ENCODE measurements at places on chromosomes 11 and 22. TPM values are rescaled to one million over a fixed set of nuclear protein-coding genes. Genes with fewer than 3 reads are reported as not detected.

- DNase-seq = no peak
Observed at GRCh38 chr11:78056093-78056492, 7.6 kb upstream of the THRSP start.

DNA sequence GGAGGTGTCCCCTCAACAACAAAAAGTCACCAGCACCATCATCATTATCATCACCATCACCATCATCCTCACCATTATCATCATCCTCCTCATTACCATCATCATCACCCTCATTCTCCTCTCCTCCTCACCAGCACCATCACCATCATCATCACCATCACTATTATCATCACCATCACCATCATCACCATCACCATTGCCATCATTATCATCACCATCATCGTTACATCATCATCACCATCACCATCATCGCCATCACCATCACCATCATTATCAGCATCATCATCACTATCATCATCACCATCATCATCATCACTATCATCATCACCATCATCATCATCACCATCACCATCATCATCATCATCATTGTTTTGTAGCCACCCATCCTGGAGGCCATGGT, 212.6 kb downstream of the MN1 start:
- DNase-seq = no peak

DNA sequence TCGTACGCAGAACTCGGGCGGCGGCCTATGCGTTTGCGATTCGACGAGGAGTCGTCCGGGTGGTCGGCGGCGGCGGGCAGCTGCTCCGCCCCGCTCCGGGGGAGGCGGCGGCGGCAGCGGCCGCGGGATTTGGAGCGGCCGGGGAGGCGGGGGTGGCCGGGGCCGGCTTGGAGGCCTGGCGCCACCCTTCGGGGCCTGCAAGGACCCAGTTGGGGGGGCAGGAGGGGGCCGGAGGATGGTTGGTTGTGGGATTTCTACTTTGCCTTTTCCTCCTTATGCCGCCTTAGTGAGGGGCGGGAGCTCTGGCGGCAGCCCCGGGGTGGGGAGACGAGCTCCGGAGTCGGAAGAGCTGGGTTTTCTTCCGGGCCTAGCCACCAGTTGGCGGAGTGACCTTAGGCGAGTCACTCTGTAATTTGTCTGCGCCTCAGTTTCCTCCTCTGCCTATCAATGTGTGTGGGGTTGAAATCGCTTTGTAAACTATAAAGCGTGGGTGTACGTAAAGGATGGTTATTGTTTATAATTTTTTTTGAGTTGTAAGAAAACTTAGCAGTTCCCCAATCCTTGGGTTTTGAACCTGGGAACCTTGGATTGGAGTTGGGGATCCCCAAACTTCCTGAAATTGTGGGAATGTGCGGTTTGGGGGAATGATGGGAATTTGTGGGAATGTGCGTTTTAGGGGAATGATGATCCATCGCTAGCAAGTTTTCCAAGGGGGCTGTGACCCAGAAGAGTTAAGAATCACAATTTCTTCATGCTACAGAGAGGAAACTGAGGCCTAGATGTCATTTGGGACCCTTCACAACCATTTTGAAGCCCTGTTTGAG, 679 bp downstream of the TUG1 start:
- DNase-seq = no peak

- no peak for DNase-seq
Observed at GRCh38 chr11:108148556-108148955, 27.2 kb downstream of the ACAT1 start.

DNA sequence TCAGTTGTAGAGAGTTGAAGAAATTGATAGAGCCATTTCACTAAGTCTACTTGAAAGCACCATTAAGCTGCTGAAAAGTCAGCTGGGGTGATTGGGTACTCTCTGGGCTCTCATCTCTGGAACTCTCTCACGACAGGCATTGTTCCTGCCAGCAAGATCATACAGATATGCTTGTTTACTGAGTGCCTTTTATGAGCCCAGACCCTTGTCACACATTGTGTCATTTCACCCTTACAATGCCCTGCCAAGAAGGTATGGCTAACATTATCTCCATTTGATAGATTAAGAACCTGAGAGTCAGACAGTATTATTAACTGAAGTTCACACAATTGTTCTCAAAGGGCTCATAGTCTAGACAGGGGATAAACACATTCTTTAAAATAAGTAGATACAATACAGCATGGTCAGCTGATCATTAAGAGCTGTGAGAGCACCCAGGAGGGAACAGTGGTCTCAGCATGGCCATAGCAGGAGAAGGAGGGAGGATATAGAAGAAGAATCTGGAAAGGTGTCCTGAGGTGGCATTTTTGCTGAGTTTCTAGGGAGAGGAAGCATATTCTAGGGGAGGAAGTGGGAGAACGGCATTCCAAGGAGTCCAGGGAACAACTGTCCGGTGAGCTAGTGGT, 580.5 kb downstream of the INSC start:
- no peak for DNase-seq

DNA sequence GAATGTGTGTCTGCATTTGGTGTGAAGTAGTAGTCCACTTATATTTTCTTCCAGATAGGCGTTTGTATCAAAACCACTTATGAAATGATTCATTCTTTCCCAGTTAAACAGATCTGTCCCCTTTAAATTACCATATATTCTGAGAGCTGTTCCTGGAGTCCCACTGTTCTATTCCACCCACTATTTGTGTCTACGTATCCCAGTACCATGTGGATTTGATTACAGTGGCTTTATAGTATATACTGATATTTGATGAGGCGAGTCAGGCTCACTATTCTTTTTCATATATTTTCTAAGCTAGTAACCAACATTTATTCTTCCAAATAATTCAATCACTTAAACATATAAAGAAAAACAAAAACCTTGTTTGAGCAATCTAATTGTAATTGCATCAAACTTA, 81.9 kb upstream of the RASSF10 start:
- DNase-seq = no peak

DNA sequence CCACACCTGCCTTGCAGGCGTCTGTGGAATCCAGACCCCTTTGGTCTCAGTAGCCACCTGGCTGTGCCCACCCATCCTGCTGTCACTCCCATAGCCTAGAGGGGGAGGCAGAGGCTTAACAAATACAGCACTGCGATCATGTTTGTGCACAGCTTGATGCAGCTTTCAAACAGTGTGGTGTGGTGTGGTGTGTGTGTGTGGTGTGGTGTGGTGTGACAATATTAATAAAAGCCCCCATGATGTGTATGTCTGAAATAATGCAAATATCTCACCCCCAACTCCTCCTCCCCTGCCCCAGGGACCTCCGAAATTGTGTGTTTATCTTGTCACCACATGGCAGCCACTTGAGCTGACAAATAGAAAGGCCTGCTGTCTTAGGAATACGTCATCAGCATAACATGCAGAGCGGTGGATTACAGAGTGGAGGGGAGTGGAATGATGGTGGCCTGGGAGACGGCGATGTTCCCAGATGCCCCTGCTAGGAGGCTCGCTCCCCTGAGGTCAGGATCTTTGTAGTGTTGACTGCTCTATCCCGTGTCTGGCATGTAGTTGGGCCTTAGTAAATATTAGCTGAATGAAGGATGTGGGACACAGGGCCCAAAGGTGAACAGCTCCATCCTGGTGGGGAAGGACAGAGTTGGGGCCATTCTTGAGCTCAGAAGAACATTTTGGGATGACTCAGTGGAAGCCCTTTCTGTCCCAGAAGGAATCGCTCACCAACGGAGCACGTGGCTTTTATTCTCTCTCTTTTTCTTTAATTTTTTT, 2.8 kb downstream of the PDXP start:
- DNase-seq = no peak

- no peak for DNase-seq
Observed at GRCh38 chr11:14070896-14071295, 108.4 kb downstream of the SPON1 start.

DNA sequence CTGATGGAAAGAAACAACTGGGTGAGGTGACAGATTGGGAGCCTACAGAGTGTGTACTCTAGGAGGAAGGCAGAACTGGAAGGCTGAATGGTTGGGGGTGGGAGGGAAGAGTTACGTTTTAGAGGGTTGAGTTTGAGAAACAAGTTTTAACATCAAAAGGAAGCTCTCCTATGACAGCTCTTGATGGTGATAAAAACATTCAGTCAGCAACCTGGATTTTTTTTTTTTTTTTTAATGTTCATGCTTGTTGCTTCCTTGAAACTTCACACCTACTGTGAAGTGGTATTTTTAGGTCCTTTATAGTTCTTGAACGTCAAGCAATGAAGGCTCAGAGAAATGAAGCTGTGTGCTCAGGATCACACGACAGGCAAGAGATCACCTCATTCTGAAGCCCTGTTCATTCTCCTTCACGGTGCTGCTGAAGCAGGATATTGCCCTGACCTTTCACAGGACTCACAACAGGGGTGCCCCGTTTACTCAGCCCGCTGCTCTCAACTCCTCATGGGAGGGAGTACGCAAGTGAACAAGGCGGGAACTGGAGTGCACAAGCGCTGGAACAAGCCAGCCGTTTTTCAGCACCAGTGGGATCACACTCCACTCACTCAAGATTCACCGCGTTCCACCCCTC, 1.6 kb upstream of the TMEM109 start:
- no peak for DNase-seq

GRCh38 chr11:94567181-94567670, at the start of gene PIWIL4:
Gene PIWIL4, plus strand, starts transcription at chr11:94567368. Its CDS starts 151 bp downstream, at chr11:94567519.
- no peak for DNase-seq

DNA sequence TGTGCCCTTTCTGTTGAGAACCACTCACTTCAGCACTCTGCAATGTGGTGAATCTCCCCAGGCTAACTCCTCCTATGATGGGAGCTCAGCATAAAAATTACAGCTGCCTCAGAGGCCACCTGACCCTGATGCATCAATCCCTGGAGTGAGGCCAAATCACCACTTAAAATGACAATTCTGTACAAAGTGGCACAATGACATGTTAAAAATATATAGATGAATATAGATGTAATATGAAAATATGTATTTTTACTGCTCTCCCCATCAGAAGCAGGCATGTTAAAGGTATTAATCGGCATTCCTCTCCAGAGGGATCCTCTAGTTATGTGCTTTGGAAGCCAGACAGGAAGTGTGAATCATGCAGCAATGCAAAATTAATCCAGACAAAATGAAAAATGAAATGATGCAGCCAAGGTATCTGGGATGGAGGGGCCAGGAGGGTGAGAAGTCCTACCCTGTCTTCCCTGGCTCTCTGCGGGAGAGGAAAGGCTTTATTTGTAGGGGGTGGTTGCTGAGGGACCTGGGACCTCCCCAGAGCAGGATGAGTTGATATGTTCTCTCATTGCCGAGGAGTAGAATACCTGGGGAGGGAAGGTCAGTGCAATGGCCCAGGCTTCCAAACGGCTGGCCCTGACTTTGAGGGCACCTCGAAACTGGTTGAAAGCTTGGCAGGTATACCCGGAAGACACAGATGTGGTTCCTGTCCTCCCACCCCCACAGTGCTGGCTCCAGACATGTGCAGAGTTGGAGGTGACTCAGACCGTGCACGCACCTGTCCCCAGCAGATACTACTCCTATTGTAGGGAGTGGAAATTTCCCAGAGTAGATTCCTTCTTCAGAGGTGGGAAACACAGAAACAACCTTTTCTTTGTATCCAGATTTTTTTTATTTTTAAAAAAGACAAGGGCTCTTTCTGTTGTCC, 347.9 kb upstream of the NCAM1 start:
- no peak for DNase-seq

- DNase-seq = no peak
Observed at GRCh38 chr22:20974336-20974955, 7.4 kb downstream of the AIFM3 start.

- DNase-seq = no peak
Observed at GRCh38 chr11:70129051-70129592, 51.0 kb downstream of the ANO1 start.

DNA sequence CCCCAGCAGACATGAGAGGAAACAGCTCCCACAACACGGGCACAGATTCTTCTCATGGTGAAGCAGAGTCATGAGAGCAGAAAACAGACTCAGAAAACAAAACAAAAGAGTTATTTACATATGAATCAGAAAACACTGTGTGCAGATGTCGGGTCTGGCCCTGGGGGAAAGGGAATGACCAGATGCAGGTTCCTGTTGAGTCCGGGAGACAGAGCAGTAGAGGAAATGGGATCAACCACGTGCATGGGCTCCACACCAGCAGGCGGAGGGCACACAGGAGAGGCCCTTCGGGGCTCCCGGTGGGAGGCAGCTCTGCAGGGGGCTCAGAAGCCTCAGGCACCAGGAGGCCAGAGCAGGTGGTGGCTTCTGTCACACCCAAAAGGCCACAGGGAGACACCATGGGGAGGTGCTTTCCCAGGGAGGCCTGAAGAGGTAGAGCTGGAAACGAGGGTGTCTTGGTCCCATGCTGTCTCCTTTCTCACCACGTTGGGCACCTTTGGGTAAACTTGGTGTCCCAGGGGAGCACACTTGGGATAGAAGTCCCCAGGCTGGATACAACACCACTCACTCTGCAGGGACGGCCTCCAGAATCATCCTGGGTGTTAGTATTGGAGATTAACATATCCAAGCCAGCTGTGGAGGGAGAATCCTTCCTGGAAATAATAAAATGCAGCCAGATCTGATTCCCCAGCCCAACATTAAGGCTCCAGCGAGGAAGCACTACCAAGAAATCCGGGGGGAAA, 764.7 kb downstream of the BRD1 start:
- peak; percentile 17 for DNase-seq

DNA sequence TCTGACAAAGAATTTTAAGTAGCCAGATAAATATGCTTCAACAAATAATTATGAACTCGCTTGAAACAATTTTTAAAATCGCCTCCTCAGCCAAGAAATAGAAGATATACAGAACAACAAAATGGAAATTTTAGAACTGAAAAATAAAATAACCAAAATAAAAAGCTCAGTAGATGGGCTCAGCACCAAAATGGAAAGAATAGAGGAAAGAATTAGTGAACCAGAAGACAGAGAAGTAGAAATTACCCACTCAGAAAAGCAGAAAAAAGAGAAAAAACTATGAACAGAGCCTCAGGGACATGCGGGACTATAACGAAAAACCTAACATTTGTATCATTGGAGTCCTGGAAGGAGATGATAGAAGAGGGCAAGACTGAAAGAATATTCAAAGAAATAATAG, 7.4 kb downstream of the COMMD9 start:
- DNase-seq = no peak

GRCh38 chr11:114398303-114398920, 1.9 kb downstream of the C11orf71 start:
- DNase-seq = no peak

DNA sequence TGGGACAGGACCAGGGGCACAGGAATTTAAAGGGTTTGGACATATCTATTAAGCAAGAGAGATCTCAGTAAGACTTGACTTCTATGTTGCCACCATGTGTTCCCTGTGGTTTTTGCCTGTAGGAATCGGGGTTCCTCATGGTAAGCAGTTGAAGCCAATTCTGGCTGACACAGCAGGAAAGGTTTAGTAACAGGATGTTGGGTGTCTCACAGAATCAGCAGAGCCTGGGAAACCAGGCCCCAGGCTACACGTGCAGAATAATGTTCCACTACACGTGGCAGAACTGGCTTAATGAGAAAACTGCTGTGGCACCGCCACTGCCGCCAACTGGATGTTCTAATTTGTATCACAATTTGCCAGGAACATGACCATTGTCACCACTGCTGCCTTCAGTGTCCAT, 264.6 kb upstream of the PLET1 start:
- no peak for DNase-seq

- DNase-seq = no peak
Observed at GRCh38 chr11:65187146-65187675, 5.5 kb downstream of the CAPN1 start.

The STX3 gene
- 10.0 TPM for total RNA-seq

The KCNK7 gene
- 1.5 TPM for total RNA-seq

The IL18 gene
- total RNA-seq = 0.70 TPM

The CARNS1 gene
- total RNA-seq = 22.2 TPM

The PAX6 gene
- total RNA-seq = 0.46 TPM

The PITPNM1 gene
- 40.0 TPM for total RNA-seq

The CCDC116 gene
- total RNA-seq = 0.43 TPM

The TSPAN32 gene
- total RNA-seq = 26.2 TPM
